ENCODE measurements at places on chromosomes 12 and 14.

- no peak for DNase-seq
Measured at GRCh38 chr12:57725851-57726150, 12.7 kb downstream of the AGAP2 start.

- DNase-seq, result peak; percentile 20
Measured at GRCh38 chr12:94427501-94428381, 31.9 kb downstream of the CEP83 start.

DNA sequence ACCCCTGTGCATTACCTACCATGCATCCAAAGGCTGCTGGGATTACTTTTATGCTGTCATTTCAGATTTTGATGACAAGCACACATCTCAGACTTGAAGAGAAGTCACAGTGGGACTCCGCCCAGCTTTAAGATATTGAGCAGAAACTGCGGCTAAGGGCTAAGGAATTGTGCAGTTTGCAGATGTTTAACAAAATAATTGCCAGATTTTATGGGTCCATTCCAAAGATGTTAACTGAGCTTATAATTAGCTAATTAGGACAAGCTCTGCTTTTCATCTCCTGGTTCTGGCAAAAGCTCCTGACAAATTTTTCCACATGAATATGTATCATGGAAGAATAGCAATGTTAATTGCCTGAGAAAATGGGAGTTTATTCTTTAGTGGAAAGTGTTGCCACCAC lies 344.4 kb upstream of the ATXN7L3B start:
- no peak for DNase-seq

DNA sequence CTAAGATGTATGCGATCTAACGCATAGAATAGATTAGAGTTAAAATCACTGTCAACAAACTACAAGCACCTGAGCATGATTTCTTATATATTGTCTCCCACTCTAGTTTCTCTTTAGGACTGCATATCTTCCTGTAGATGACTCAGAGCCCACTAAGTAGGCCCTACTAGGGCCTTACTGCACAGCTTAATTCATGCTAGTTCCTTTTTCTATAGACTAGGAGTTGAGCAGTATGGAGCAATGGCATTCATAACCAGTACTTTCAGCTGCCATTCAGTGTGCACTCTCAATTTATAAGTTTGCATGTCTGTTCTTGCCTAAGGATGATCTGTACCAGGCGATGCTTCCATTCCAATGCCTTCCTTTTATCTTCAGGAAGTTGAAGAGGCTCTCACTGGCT lies 103.5 kb downstream of the METTL25 start:
- no peak for DNase-seq

GRCh38 chr12:117444781-117445180 lies 83.4 kb upstream of the NOS1 start:
- DNase-seq, result no peak

DNA sequence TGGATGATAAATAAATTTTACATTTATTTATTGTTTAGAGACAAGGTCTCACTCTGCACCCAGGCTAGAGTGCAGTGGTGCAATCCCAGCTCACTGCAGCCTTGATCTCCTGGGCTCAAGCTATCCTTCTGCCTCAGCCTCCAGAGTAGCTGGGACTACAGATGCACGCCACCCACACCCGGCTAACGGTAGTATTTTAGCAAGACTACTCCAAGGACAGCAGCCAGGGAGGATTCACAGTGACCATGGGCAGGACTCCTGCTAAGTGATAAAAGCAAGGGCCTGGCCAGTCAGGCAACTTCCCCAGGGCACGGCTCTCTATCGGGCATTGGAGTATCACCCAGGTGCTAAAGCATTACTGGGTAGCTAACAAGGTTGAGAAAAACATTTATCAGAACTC lies 55.4 kb downstream of the ARL6IP4 start:
- no peak for DNase-seq

GRCh38 chr12:25254271-25254880 lies 3.6 kb upstream of the KRAS start:
- DNase-seq, result no peak

GRCh38 chr12:6070472-6071257 lies 53.8 kb downstream of the VWF start:
- no peak for DNase-seq

- DNase-seq, result no peak
Measured at GRCh38 chr14:32006263-32007110, 70.6 kb upstream of the ARHGAP5 start.

GRCh38 chr12:125402874-125403789 lies 337.9 kb downstream of the AACS start:
- DNase-seq, result no peak

DNA sequence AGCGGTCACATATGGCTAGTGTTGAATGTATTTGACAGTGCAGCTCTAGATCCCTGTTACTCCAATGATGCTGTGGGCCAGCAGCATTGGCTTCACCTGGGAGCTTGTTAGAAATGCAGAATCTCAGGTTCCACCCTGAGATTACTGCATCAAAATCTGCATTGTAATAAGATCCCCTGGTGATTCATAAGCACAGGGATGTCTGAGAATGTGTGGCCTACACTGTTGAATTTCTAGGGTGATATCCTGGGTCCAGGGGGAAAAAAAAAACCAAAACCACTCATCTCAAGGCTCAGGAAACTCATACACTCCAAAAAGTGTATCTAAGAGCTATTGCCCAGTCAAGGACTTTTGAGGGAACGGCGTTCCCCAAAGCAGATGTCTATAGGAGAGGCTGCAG lies 196.8 kb downstream of the PPM1H start:
- DNase-seq, result no peak

- DNase-seq, result no peak
Measured at GRCh38 chr12:75294797-75295196, 35.3 kb downstream of the CAPS2 start.

GRCh38 chr12:63980211-63980610 lies 135.7 kb downstream of the SRGAP1 start:
- DNase-seq, result no peak

- DNase-seq, result no peak
Measured at GRCh38 chr12:67069451-67070306, 199.5 kb upstream of the CAND1 start.

GRCh38 chr14:83425138-83425537 lies 1891.5 kb upstream of the SEL1L start:
- no peak for DNase-seq

DNA sequence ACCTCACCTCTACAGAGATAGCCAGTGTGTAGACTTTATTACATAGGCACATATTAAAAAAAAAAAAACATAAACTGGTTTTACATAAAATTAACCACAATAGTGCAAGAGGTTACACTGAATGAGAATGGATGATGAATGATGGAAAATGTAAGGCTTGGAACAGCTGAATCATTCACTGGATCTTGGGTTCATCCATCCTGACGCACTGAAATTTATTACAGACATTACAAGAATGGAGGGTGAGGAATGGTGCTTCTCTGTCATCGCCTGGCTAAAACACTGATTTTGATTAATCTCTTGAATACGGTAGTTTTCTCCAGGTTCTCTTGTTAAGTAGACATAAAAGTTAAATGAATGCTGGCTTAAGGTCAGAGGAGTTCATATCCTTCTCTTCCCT lies 40.0 kb upstream of the GTF2A1 start:
- no peak for DNase-seq

GRCh38 chr14:76927971-76928700 lies 100.4 kb downstream of the IRF2BPL start:
- no peak for DNase-seq

GRCh38 chr14:75831455-75831854 lies 150.3 kb downstream of the TGFB3 start:
- peak; percentile 50 for DNase-seq

- DNase-seq, result no peak
Measured at GRCh38 chr12:94616203-94616729, 34.1 kb downstream of the TMCC3 start.

GRCh38 chr12:113207613-113208040 lies 13.6 kb upstream of the TPCN1 start:
- DNase-seq, result no peak

DNA sequence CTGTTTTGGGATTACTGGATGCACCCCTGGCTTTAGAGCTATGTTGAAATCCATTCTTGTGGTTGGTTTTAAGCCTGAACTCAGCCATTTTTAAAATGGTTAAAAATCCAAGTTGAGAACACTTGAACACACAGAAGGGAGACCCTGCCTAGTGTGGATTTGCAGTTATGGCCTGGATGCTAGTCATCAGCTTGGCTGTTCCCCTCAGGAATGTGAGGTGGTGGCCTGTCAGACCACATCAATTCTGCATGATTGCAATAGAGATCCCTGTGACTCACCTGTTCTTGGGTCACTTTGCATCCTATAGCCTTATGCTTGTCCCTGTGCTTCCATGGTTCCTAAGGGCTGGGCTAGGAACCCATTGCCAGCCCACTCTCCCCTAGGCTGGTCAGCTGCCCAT lies 454.1 kb downstream of the ATP23 start:
- DNase-seq, result no peak

GRCh38 chr14:77541905-77542304 lies 43.3 kb upstream of the ISM2 start:
- DNase-seq, result no peak

DNA sequence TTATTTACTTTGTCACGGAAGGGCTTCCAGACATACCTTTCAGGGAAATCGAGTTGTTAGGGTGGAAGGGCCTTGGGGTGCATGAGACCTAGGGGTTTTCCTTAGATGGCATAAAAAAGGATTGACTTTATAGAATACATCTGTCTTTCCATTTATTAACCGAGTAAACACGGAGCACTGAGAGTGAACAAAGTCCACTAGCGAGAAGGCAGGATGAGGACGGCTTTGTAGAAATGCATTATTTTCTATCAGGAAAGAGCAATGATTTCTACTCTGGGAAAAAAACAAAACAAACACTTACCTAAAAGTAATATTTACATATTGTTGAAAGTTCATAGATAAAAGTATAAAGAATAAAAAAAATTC lies 91.8 kb downstream of the RCOR1 start:
- DNase-seq, result no peak

DNA sequence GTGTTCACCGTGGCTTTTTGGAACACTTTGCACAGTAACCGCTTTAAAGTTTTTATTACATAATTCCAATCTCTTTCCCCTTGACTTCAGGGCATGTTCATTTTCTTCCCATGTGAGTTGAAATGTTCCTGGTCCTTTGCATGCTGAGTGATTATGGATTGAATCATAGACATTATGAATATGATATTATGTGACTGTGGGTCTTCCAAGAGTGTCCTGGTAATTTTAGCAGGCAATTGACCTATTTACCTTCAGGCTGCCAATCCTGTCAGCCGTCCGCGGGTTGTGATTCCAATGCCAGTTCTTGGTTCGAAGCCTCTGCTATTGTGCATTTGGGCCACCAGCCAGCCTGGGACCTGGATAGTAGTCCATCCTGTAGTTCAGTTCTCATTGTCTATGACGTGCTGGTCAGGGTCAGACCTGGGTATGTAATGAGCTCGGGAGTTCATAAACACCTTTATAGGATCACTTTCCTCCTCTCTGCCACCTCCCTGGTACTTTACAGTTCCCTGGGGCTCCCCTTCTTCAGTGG lies 32.6 kb upstream of the DDX11 start:
- DNase-seq, result no peak

DNA sequence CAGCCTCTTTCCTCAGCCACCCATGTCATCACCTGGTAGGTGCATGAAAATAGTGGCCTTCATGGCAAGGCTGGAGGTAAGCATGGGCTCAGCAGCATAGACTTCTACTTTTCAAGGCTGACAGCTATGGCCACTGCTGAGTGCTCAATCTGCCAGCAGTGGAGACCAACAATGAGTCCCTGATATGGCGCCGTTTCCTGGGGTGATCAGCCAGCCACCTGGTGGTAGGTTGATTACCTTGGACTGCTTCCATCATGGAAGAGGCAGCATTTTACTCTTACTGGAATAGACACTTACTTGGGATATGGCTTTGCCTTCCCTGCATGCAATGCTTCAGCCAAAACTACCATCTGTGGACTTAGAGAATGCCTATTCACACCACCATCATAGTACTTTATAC lies 39.5 kb upstream of the USP44 start:
- no peak for DNase-seq

DNA sequence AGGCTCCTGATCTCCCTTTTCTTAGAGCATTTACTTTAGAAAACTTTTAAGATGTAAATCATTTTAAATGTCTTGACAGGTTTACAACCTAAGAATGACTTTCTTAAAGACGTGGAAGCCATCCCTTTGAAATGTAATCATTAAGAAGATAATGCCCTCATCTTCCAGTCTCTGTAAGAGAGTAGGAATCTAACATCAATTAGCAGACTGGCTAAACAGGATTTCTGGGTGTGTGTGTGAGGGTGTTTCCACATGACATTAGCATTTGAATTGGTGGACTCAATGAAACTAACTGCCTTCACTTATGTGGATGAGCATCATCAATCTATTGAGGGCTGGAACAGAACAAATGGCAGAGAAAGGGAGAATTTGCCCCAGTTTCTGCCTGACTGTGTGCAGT lies 329.5 kb downstream of the RPL10L start:
- no peak for DNase-seq

DNA sequence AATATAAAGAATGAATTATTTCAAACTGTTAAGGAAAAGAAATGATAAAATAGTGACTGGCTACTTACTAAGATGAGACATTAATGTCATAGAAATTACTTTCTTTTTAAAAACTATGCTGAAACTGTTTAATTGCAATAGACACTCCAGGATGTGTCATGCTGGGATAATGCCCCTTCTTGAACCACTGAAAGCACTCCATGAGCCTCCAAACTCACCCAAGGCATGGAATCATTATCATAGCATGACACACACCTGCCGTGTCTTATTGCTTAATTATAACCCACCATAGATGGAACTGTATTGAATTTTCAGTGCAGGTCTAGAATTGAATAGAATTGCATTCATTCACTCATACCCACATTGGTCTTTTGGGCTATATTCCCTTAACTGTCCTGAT lies 4.3 kb downstream of the MBIP start:
- DNase-seq, result no peak

- no peak for DNase-seq
Measured at GRCh38 chr12:51373187-51373586, 18.0 kb downstream of the GALNT6 start.

GRCh38 chr14:69443296-69443805 lies 41.2 kb upstream of the PLEKHD1 start:
- no peak for DNase-seq

GRCh38 chr12:132397152-132397933 lies 68.0 kb upstream of the GALNT9 start:
- no peak for DNase-seq

DNA sequence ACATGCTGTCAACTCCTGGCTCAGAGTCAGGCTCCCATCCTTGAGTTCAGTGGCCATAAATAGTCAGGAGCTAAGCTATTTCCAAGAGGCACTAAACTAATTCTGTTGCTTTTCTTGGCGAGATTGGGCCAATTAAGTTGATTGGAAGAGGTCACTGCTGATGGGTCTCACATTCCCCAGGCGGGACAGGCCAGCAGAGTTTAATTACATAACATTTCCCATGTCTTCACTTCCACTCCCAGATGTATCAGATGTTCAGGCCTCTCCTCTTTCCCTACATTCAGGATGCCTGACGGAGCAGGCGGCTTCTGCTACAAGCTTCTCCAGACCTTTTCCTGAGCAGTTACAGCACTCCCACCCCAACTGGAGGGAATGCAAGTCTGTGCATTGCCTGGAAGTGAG lies 5.3 kb downstream of the NTF3 start:
- no peak for DNase-seq

GRCh38 chr12:110475426-110475825 lies 6.8 kb downstream of the FAM216A start:
- no peak for DNase-seq

GRCh38 chr12:32240162-32240561 lies 133.5 kb downstream of the BICD1 start:
- DNase-seq, result no peak

GRCh38 chr14:95421741-95422140 lies 94.7 kb downstream of the SYNE3 start:
- no peak for DNase-seq

Measured in brain pericyte (primary cell).